ENCODE measurements at places on chromosomes 12 and 14. TPM values are rescaled to one million over a fixed set of nuclear protein-coding genes. Genes with fewer than 3 reads are reported as not detected.

ADAMTS20 gene
- 0.33 TPM for total RNA-seq

TEAD4 gene
- 24.5 TPM for total RNA-seq

- no peak for DNase-seq
These were observed 72.1 kb upstream of the ST8SIA1 start for GRCh38 chr12:22406627-22407026.

DNA sequence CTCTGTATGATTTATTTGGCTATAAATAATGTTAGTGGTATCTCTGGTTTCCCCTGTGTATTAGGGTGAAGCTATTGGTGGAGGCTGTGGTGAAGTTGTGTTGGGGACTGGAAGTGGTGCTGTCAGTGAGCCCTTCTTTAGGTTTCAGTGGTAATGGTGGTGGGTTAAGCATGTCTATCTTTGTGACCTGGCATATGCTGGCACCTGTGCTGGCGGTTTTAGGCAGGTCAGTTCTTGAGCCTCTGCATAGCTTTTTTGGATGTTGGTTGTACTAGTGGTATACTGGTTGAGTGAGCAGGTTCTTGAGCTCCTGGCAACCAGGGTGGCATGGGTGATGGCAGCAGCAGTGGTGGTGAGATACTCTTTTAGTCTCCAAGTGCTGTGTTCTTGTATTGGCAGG, 161.9 kb upstream of the CAND1 start:
- DNase-seq, result no peak

DNA sequence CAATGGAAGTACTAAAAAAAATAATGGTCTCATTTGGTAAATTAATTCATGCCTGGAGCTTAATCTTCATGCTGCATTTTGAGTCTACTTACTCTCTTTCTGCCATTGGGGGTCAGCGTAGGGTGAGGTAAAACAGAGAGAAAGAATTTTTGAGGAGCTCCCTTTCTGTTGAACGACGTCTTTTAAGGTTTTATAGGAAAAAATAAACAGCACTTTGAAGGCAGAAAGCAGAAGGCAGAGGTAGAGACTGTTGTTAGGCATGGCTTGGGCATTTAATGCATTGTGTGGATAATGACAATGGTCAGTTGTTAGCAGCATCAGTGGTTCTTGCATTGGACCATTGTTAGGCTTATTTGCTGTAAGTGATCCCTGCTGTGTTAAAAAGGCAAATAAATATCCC, 557.2 kb upstream of the STXBP6 start:
- no peak for DNase-seq
